ENCODE measurements at places on chromosomes 7 and 10.

DNA sequence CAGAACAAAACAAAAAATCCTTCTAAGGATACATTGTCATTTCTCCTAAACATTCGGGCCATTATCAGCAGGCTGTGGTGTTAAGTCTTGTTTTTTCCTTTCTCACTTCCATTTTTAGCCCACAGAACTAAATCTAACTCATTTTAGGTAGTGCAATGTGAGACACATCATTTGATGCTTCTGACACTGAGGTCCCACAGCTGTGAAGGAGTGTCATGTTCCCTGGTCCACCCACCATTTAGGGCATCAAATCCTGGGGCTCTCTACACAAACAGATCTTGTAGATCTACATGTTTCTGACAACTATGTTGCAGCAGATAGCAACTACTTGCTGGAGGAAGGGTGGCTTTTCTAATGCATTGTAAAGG lies 232.5 kb upstream of the IGFBP3 start:
- no peak for DNase-seq

DNA sequence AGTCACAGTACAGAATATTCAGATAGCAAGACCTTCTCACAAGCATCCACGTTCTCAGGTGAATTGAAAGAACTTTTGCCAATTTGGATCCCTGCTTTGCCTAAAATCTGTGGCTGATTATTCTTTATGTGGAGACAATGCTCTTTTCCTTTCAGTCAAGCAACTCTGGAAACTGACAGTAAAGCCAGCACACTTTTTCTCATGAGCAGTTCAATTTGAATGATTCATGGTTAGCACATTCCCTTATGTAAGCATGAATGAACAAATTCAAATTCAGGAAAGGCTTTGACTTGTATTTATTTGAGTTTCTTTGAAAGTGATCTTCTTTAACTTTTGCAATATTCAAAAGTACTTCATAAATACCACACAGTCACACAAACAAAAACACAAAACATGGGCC lies 57.6 kb downstream of the MEOX2 start:
- DNase-seq, result no peak

- DNase-seq, result no peak
Observed at GRCh38 chr7:151307536-151307935, 34.1 kb upstream of the NUB1 start.

DNA sequence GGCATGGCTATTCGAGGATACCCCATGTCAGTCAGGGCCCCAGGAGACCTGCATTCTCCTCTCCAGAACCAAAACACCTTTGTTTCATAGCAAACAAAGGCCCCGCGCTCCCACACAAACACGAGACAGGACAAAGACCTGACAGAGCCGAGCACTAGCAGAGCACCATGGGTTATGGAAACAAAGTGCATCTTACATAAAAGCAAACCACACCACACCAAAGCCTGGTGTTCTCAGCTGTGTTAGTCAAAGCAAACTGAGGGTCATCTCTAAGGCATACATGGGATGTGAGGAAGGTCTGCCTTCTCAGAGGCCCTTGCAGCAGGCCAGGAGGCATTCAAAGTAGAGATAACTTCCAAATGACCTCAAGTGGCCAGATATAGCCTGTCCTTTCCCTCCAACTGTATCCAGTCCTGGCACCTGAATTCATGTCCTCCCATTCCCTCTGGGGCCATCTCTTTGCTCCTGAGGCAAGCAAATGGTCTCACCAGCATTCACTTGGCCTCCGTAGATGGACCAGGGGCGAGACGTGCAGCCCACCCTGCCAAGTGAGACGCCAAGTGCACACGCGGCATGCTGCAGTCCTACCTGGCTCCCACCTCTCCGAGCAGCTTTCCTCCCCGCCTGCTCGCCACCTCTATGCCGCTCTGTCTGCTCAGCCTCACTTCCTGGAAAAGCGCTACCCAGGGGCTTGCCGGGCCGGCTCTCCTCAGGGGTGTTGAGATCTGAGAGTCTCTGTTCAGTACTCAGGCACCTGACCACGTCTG lies 45.3 kb upstream of the PDLIM1 start:
- no peak for DNase-seq

GRCh38 chr10:26832960-26833359 lies 27.8 kb downstream of the ABI1 start:
- DNase-seq, result no peak

- DNase-seq, result peak; percentile 32
Observed at GRCh38 chr10:79052291-79053080, 16.3 kb upstream of the ZMIZ1 start.

DNA sequence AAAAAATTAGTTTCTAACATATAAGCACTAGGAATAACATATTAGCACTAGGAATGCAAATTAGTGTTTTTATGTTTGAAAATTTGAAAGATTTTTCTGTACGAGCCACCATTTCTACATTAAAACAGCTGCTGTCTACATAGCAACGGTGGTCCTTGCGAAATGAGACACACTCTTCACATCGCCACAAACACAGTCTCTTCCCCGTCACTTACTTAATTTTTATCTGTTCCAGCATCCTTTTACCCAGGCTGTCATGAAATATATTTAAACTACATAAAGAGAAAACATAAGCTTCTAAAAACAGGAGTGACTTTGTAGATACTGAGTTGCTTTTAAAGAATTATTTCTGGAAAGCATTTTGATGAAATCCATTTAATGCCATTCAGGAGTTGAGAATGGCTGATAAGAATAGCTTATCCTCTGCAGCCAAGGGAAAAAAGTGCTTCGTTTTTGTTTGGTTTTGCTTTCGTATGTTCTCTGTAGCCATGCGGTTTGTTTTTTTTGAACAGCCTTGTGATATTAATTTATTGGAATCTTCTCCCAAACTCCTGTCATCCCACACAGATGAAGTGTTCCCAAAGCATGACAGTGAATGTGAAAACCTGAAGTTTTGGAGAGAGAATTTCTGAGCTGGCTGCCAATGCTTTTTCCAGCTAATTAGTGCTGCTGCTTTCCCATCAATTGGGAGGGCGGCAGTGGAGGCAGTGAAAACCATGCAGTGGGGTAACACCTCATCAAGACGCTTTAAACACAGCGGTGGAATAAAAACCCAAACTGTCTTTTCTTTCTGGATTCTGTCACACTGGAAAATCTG lies 603.7 kb upstream of the ADARB2 start:
- no peak for DNase-seq

- DNase-seq, result no peak
Observed at GRCh38 chr7:110693344-110693743, 397.6 kb upstream of the LRRN3 start.

DNA sequence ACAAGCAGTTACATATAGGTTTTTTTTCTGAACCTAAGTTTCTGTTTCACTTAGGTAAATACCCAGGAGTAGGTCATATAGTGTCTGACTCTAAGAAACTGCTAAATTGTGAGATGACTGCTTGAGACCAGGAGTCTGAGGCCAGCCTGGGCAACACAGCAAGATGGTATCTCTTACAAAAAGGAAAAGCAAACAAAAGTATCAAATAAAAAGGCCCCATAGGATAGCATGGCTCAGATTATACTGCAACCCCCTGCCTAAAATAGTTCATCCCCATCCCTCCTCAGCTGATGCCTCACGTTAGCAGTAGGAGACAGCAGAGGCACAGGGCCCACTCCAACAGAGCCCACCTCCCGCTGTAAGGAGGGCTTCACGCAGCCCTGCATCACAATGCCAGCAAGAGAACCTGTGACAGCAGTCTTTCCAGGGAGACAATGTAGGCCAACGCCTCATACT lies 90.3 kb downstream of the SRPK2 start:
- DNase-seq, result no peak

- DNase-seq, result peak; percentile 60
Observed at GRCh38 chr10:11036424-11037011, 18.8 kb downstream of the CELF2 start.

DNA sequence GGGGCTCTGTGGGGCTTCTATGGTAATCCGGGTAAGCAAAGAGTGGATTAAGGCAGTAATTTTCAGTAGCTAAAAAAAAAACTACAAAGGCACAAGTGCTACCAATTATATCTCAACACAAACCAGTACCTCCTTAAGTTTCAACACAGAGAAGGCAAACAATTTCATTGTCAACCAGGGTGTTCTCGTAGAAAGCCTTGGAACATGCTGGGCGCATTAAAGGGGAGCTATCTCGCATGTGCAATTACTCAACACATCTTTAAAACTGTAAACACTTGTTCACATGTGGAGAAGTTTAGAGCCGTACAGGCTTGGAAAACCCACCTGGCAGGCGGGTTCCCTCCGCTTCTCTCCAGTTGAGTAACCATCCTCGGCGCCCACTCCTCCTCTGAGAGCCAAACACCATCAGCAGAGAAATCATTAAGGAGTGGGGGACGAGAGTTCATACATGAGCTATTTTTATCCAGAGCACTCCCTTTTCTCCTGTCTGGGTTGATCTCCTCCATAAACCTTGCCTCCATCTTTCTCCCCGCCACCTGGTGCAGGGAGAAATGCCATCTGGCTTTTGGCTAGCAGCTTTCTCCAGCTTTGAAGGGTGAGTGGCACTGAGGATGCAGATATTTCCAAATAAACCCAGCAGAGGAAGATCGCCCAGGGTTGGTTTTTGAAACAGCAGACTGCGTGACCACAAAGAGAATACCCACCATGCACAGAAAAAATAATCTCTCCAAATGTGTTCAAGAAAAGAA lies 287.1 kb downstream of the WDR11 start:
- DNase-seq, result no peak

GRCh38 chr10:122492999-122493481 lies 31.7 kb downstream of the HTRA1 start:
- DNase-seq, result peak; percentile 52

GRCh38 chr10:119135513-119135881 lies 30.0 kb downstream of the SFXN4 start:
- DNase-seq, result no peak

- no peak for DNase-seq
Observed at GRCh38 chr10:102402512-102402896, 7.0 kb downstream of the NFKB2 start.

DNA sequence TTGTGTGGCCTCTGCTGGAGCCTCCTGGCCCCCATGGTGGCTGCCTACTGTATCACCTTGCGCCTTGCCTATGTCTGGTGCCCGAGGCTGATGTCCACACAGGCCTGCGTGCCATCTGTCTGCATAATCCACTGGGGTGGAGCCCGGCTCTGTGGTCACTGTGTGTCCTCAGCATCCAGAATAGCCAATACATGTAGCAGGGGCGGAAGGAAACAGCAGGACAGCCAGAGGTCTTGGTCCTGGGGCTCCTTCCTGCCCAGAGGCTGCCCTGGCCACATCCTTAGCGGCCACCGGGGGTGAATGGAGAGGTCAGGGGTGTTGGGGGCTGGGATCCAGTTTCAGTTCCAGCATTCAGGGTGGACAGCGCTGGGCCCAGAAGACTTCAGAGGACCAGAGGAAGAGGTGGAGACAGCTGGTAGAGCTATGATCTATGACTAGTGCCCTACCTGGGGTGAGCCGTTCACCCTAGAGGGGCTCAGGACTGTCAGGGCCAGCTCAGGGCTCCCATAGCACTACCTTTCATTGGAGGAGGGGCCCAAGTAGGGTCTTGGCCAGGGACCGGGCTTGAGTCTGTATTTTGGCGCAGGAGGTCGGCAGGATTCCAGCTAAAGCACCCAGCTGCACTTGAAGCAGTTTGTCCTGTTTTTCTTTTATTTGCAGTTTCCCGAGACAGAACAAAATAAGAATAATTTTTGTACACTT lies 15.9 kb downstream of the YKT6 start:
- no peak for DNase-seq

DNA sequence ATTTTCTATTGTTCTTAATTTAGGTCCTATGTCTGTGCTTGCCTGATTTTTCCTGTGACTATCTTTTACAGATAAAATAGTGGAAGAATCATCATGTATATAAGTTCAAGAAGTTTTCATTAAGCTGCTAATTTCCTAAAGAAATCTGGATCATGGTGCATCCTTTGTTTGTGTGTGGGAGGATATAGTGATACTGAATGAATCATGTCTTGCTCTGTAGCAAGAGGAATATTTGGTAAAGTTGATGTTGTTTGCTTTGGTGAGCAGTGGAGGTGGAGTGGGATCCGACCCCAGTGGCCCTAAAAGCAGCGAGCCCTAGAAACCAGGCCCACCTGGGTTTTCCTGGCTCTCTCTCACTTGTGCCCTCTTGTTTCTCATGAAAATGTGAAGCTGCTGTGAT lies 83.7 kb downstream of the CCNY start:
- DNase-seq, result no peak

- DNase-seq, result no peak
Observed at GRCh38 chr7:79497728-79498127, 44.3 kb upstream of the MAGI2 start.

DNA sequence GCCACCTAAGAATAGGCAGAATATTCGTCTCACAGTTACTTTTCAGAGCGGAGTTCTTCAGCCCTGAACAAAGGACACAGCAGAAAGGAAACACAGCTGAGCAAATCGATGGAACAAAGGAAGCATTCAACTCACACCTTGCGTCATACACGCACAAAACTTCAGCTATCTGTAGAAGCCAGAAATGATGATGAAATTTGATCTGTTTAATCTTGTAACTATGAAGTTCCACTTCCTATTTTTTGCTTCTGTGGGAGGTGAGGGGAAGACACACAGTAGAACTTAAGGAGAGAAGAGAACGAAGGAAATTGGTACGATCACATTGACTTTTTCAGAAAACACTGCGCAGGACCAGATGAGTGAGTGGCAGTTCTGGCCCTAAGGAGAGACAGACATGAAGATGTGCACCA lies 26.2 kb downstream of the FAM171A1 start:
- DNase-seq, result peak; percentile 37

- DNase-seq, result peak; percentile 44
Observed at GRCh38 chr10:91162050-91162494, 58.4 kb upstream of the PCGF5 start.

DNA sequence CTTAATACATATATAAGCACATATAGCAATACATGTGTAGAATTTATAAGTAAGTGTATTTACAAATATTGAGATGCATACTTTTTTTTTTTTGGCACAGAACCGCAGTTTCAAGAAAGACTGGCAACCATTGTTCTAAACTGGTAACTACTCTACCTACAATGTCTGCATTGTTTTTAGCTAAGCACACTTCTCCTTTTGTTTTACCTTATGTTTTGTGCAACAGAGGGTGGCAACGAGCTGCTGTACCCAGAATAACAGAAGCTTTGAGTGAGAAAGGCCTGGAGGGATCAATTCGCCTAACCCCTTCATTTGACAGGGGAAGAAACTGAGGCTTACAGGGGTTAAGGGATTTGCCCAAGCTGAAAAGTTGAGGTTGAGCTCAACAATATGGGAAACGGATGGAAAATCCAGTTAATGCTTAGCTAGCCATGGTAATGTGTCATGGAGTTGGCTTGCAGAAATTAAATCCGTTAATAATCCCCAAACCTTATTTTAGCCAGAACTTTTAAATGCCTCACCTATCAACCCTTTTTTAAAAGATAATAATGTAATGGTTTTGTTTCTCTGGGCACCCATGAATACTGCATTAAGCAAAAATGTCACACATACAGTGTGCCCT lies 25.5 kb downstream of the FZD1 start:
- DNase-seq, result no peak
